ENCODE measurements at places on chromosomes 12 and 14.

- DNase-seq, result no peak
Measured at GRCh38 chr14:91005716-91006115, 54.7 kb downstream of the RPS6KA5 start.

GRCh38 chr12:111418594-111418880, 12.8 kb downstream of the SH2B3 start:
- no peak for DNase-seq

- no peak for DNase-seq
Measured at GRCh38 chr12:80861641-80862378, 75.9 kb downstream of the LIN7A start.

- peak; percentile 53 for DNase-seq
Measured at GRCh38 chr14:51979088-51979709, 10.1 kb upstream of the RTRAF start.

DNA sequence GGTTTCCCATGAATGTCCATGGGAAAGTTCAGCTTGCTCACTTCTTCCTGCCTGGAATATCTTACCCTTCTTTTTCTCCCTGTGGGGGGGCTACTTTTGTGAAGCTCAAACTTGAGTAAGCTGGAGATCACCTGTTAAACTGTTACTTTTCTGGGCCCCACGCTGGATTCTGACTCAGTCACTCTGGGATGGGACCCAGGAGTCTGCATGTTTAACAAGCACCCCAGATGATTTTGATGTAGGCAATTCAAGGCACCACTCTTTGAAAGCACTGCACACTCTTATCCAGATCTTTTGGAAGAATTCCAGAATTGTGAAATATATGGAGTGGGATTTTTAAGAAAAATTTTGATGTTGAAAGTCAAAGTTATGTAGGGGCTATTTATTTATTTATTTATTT, 46.3 kb upstream of the IGF1 start:
- DNase-seq, result no peak

GRCh38 chr12:120039711-120040110, 50.7 kb downstream of the BICDL1 start:
- no peak for DNase-seq

Data from NCI-H1436 treated with DMSO at 0.1 percent for 48 hours (cell line).